ENCODE measurements at places on chromosomes 2 and 18.

DNA sequence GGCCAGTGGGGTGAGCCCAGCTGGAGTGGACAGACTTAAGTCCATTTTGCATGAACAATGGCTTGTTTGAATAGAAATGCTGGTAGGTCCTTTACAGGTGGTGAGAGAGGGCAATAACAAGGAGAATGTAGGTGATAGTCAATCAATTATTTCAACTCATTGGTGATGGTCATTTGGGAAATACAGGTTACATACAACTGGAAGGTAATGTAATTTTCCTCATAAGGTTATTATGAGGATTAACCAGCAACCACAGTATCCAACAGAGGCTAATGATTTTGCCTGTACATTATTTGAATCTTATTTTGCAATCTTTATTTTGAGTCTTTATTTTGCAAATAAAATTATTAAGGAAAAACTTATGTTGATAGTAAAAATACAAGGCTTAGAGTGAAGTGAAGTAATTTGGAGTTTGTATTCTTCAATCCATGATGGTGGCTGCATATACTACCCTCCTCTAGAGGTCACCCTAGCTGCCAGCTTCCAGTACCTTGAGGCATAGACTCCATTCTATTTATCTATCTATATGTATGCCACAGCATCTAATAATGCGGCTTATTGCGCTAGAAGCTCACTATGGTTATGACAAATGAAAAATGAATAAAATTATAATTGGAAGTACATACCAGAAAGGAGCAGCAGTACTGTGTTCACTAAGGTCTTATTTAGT is 20.5 kb upstream of the HNMT start:
- no peak for DNase-seq

DNA sequence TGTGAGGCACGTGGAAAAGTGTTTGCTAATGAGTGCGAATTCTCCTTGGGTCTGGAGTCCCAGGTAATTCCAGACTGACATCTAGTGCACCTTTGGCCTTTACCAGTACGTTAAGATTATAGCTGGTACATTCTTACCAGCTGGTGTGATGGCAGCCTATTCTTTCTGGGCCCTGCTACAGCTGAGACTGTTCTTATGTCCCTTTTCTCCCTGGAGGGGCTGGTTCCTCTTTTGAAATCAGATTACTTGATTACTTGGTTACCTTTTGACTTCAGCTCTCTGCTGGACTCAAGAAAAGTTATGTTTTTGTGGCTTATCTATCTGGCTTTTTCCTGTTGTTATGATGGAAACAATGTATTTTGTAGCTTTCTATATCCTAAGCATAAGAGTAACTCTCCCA is 14.5 kb downstream of the CABYR start:
- no peak for DNase-seq

GRCh38 chr2:219515874-219516629 is 1.8 kb downstream of the ASIC4 start:
- no peak for DNase-seq

GRCh38 chr2:118881490-118882129 is 34.2 kb upstream of the EN1 start:
- peak; percentile 62 for DNase-seq

- DNase-seq = no peak
Measured at GRCh38 chr18:41096504-41096903, 858.5 kb upstream of the PIK3C3 start.

DNA sequence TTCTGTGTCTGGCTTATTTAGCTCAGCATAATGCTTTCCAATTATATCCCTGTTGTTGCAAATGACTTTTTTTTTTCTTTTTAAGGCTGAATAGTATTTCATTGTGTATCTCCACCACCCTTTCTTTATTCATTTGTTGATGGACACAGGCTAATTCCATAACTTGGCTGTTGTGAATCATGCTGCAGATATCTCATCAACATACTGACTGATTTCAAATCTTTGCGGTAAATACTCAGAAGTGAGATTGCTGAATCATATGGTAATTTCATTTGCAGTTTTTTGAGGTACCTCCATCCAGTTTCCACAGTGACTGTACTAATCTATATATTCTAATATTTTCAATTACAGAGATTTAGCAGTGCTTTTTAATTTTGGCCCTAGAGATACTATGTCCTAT is 266.2 kb downstream of the TMX3 start:
- DNase-seq = no peak

DNA sequence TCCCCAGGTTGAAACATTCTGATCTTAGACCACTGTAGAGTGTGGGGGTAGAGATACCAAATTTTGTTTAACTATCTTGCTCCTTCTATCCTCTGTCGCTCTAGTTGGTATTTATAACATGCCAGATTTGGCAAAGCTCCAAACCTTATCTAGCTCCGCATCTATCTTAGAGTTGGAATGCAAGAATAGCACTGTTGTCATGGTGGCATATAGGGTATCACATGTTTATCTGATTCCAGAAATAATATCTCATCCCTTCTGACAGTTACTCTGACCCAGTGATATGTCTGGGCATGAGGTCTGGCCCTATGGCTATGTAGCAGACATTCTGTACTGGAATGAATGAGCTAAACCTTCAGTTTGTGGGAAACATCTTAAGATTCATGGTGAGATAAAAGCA is 51.7 kb downstream of the CABYR start:
- DNase-seq = no peak

DNA sequence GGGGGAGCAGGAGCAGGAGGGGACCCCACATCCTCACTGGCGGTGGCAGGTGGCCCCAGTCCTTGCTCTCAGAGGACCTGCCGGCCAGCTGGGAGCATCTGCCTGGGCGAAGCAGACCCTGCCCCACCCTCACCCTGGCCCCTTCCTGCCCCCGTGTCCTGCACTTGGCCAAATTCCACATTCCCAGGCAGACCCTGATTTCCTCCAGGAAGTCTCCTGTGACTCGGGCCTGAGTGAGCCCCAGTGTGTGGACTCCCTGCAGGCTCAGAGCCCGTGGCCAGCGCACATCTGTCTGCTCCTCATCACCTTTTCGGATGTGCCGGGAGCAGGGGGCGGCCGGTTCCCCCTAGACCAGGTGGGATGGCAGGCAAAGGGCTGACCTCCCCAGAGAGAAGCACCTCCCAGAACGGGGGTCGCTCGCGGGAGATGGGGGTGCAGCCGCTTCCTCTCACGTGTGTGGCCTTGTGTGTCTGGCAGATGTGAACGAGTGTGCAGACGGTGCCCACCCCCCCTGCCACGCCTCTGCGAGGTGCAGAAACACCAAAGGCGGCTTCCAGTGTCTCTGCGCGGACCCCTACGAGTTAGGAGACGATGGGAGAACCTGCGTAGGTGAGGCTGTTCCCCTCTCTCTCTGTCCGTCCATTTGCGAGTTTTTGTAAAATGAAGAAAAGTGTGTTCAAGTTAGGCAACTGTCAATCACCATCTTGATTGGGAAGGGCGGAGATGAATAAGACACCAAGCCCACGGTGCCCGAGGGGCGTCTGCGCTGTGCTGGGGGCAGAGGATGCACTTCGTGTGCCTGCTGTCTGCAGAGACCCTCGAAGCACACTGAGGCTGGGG is 90.4 kb downstream of the TPO start:
- no peak for DNase-seq

DNA sequence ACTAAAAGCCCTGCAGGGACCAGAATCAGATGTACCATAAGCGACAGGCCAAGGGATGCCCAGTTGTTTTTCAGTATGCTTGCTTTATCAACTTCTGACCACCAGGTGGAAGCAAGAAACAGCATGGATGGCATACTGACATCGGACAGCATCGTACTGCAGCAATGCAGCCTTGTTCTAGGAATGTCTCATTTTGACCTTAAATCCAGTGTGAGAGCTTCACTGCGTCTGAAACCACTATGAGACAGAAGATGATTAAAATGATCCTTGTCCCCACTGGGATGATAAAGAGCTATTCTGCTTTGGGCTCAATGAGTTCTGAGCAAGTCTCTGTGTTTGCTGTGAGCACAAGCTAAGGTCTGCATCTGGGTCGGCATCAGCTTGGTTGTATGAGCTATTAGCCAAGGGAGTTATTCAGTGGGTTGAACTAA is 54.3 kb downstream of the CDK15 start:
- DNase-seq = peak; percentile 20

Measured in activated CD8-positive, alpha-beta memory T cell treated with anti-CD3 and anti-CD28 coated beads, Interleukin-2, amount 50 U/mL, for 4 hours (primary cell).